ENCODE measurements at places on chromosomes 6 and 20.

- no peak for DNase-seq
Measured at GRCh38 chr6:133837801-133838349, 51.0 kb upstream of the TCF21 start.

DNA sequence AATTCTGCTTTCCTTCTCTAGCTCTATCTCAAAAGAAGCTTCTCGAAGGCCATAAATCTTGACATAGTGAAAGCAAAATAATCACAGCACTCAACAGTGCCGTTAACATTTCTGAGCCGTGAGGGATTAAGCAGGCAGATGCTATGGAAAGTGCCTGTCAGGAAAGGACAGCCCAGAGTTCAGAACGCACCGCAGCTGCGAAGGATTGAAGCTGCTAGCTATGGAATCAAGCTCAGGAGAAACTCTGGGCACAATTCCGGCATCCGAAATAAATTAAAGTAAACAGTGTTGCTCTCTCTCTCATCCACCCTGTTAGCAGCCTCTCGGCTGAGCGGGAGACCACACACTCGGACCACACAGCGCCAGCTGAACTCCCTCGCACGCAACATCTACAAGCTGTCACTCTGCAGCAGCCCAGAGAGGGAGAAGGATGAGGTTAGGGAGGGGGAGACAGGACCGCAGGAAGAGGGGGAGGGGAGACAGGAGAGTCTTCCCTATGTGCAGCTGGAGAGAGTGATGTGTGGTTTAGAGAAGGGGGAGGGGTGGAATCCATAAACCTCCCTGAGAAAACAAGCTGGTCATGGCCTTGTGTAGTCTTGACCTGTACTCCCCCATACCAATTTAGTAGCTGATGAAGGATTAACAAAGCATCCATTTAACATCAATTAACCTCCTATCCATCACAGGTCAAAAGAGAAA lies 9.0 kb downstream of the EXOC2 start:
- DNase-seq, result peak; percentile 85

GRCh38 chr20:44223721-44224120 lies 13.2 kb upstream of the OSER1 start:
- DNase-seq, result no peak

DNA sequence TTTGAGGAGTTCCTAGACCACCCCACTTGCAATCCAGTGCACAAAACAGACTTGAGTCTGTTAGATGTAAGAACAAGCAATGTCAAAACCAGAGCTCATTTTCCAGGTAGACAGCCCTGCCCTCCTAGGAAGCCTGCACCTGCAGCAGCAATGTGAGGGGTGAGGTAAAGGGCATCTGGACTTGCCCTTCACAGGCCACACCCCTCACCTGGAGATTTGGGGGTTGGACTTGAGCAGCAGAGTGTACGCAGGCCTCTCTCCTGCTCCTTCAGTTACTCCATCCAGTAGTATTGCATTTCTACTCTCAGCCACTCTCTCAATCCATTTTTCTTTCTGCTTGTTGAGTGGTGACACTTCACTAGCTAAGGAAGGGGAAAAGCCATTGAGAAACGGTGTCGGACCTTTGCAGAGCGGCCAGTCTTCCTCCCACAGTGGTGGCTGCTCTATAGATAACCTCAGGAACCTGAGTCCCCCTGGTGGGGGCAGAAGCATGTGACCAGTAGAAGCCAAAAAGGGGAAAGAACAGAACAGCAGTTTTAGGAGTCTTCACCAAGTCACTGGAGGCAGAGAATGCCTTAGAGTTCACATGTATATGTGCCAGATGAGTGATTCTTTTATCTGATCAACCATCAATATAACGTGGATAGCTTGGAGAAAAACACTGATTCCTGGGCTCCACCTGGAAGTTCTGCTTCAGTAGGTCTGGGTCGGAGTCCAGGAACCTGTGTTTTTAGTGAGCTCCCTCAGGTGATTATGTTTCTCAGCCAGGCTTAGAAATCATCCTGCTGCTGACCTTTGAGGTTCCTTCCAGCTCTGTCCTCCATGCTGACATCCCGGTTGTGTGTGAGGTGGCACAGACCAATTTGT lies 28.0 kb downstream of the ARFGEF2 start:
- DNase-seq, result no peak

- DNase-seq, result no peak
Measured at GRCh38 chr20:38005903-38006302, 27.4 kb downstream of the TTI1 start.

All from HCEC 1CT (cell line).